ENCODE measurements at places on chromosomes 4 and X.

DNA sequence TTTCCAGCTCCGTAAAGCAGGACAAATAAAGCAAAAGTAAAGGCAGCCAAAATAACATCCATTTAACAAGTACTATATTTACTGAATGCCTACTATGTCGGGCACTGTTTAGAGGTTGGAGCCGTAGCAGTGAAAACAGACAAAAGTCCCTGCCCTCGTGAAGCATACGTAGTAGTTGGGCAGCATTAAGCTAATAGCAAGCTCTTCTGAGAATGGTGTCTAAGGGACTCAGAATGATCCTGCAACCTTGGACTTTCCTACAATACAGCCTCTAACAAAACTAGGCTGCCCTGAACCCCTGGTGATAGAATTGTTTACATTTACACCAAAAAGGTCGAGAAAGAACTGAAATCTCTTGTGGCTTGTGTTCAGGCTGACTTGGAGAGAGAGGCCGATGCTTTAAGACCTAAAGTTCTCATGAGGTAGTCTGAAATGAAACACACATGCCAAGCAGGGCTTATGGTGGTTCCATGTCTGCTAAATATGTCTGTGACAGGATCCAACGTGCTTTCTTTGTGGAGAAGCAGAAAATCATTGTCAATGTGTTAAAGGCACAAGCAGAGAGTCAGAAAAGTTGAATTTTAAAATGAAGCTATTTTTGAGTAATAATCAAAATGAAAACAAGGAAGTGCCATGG is 898 bp upstream of the PDGFC start:
- no peak for DNase-seq

DNA sequence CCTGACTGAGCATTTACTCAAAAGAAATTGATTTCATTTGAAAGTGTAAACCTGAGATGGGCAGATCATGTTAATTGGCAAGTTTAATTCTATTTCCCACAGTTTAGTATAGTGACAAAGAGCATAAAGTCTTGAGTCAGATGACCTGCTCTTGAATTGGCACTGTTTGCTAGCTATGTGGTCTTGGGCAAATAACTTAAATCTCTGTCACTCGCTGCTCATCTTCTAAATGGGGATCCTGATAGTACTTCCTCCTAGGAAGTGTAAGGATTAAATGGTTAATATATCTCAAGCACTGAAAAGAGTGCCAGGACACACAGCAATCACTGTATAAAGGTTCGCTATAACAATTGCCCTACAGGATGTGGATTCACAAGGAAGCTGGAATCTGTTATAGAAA is 242.8 kb upstream of the JADE1 start:
- DNase-seq = no peak

GRCh38 chr4:74085669-74086068 is 13.3 kb downstream of the CXCL2 start:
- no peak for DNase-seq

GRCh38 chrX:40883021-40883619 is 147.8 kb upstream of the MED14 start:
- no peak for DNase-seq

DNA sequence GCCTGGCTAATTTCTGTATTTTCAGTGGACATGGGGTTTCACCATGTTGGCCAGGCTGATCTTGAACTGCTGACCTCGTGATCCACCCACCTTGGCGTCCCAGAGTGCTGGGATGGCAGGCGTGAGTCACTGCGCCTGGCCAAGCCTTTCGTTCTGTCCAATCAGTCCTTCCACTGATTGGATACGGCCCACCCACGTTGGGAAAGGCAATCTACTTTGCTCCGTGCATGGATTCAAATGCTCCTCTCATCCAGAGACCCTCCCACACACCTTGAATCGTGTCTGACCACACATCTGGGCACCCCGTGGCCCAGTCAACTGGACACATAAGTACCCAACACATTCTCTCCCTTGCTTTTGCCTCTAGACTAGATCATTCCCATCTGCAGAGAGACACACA is 74.9 kb downstream of the CRLF2 start:
- DNase-seq = no peak

DNA sequence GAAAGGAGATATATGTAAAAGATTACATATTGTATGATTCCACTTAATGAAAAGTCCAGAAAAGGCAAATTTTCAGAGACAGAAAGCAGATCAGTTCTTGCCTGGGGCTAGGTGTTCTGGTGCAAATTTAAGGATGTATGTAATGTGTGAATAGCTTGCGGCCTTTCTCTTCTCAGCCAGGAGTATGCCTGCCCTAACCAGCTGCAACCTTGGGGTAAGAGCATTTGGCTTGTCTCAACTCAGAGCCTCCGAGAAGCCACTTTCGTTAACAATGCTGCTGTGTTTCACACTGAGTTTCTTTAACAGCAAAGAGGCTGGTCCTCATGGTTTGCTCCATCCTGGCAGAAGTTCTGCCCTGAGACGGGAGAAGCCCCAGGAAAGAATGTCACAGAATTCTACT is 102.7 kb downstream of the SPCS3 start:
- no peak for DNase-seq

DNA sequence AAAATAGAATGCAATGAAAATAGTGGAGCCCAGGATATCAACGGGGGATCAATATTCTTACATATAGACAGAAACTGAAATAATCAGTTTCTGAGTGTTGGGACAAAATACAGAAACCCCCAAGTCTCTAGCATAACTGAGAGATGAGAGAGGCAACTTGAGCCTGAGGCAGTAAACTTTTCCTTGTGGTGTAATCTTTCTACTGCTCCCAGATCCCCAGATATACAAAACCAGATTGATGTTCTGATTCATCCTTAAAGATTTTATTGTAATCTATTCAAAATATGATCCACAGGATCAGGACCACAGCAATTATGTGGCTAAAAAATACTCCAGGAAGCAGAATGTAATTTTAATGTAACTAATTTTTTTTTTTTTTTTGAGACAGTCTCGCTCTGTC is 2282.6 kb downstream of the ARAP2 start:
- no peak for DNase-seq

DNA sequence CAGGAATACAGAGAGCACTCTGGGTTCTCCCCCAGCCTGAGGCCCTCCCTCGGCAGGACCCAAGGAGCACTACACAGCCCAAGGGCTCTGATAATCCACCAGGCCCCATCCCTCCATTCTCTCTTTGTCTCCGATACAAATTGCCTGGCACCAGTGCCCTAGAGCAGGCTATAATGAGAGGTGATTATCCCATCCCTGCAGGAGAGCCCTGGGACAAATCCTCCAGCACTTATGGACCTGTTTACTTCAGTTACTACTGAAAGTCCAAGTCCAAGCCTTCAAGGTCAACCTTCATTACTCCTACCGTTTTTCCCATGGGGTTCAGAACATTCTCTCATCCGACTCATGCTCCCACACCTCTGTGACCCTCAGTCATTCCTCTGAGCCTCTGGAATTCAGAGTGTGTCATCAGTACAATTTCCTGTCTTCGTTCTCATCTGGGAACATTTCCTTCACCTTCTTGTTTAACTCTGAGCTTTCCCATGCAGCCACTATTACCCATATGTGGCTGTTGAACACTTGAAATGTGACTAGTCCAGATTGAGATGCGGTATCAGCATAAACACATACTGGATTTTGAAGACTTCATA is 299.0 kb downstream of the RAPGEF2 start:
- no peak for DNase-seq
